ENCODE measurements at places on chromosomes 2 and 18.

DNA sequence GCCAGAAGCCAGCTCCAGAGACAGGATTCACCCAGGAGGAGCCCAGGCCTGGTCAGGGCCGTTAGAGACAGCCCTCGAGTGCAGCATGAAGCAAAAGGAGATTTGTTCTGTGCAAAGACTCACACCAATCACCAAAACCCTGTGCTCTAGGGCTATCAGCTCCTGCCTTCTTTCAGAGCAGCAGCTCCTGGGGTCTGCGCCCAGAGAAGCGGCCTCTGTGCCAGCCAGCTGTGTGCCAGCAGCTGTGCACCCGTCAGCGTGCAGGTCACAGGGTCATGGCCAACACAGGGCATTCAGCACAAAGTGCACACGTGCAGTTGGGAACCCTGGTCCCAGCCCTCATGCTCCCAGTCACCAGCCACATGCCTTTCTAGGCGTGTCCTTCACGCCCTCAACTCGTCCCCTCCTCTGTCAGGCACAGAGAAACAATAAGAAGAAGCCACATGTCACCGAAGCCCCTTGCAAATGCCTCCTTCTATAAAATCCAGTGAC is 49.3 kb downstream of the ZNF516 start:
- DNase-seq: no peak

- DNase-seq: no peak
Measured at GRCh38 chr2:24643051-24643450, 150.1 kb downstream of the PTRHD1 start.

GRCh38 chr18:28846958-28847357 is 670.0 kb upstream of the CDH2 start:
- no peak for DNase-seq

GRCh38 chr2:219644801-219645480 is 17.5 kb downstream of the SLC4A3 start:
- no peak for DNase-seq

DNA sequence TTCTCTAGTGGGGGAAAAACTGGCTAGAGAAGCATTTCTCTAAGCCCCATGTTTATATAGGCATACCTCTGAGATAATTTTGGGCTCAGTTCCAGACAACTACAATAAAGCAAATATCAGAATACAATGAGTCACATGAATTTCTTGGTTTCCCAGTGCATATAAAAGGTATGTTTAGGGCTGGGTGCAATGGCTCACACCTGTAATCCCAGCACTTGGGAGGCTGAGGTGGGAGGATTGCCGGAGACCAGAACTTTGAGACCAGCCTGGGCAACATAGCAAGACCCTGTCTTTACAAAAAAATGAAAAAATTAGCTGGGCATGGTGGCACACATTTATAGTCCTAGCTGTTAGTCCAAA is 22.2 kb downstream of the TSN start:
- no peak for DNase-seq

Measured in stimulated activated CD8-positive, alpha-beta memory T cell treated with anti-CD3 and anti-CD28 coated beads, Interleukin-15, amount 100 ng/mL, for 24 hours (primary cell).